Foreskin keratinocyte (primary cell): ENCODE measurements at places on chromosomes 1 and 21.

DNA sequence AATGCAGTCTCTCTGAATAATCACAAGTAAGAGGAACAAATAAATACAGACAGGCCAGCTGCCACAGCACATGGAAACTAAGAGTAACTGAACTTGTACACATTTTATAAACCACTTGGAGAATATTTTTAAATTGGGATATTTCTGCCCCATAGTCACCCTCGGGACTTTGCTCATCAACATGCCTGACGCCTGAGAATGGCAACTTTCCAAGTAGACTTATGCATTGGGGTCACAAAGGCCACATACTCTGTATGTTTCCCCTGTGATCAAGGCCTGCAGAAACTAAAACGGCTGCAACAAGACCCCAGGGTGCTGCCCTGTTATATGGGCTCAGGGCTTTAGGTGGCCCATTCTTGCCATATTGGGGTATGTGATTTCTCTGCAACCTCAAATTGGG lies 38.3 kb upstream of the GJA5 start:
- no peak for DNase-seq

DNA sequence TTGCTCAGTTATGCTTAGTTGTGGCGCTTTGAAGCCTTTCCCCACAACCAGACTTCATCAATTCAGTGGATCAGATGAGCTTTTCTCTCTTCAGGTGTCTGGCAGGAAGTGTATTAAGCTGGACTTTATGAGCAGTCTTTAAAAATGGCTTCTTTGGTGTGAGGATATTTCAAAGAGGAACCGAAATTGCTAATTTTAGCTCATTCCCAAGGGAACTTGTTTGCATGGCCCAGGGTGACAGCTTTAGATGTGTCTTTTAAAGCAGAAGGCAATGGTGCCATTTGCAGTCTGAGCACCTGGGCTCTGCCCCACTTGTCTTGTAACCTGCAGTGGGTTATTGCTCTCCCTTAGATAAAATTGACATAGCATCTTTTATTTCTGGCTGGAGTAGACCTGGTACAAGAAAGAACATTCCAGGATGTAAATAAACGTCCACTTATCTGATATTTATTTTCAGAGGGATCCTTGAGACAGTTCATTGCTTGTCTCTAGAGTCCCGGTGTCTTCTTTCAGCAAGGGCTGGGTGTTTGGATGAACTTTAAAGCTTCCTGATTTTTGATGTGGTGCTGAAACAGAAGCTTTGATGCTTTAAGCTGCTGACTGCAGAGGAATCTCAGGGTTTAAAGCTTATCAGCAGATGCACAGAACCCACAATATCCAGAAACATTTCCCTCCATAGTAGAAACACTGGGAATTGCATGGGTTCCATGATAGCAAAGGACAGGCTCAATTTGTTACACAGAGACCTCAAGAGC lies 241.7 kb downstream of the ADGRL2 start:
- DNase-seq: no peak

- no peak for DNase-seq
Measured at GRCh38 chr1:20302108-20302471, 11.4 kb downstream of the VWA5B1 start.

DNA sequence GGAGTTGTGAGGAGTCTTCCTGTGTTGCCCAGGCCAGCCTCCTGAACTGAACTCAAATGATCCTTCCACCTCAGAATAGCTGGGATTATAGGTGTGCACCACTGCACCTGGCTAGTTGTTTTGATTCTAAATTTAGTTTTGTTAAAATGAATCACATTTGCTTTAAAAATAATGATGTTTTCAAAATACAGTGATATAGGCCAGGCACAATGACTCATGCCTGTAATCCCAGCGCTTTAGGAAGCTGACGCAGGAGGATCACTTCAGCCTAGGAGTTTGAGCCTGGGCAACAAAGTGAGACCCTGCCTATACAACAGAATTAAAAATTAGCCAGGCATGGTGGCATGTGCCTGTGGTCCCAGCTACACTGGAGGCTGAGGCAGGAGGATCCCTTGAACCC lies 24.3 kb downstream of the RTCA start:
- DNase-seq: no peak

GRCh38 chr1:237763137-237763536 lies 127.6 kb downstream of the ZP4 start:
- no peak for DNase-seq

- DNase-seq: no peak
Measured at GRCh38 chr1:68426594-68426993, 23.2 kb downstream of the RPE65 start.

DNA sequence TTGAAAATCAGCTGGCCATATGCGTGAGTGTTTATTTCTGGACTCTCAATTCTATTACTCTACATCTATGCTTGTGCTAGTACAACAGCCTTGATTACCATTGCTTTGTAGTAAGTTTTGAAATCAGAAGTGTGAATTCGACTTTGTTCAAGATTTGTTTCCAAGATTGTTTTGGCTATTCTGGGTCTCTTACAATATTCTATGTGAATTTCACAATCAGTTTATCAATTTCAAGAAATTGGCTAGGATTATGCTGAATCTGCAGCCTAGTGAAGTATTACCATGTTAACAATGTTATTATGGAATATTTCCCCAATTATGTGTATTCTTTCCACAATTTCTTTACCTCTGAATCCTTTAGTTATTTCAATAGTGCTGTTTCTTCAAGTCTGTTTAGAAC lies 19.5 kb downstream of the SFPQ start:
- no peak for DNase-seq

- DNase-seq: no peak
Measured at GRCh38 chr1:237390823-237391222, 348.8 kb downstream of the RYR2 start.

- peak; percentile 95 for DNase-seq
Measured at GRCh38 chr1:193115629-193116227, 6.1 kb upstream of the CDC73 start.

DNA sequence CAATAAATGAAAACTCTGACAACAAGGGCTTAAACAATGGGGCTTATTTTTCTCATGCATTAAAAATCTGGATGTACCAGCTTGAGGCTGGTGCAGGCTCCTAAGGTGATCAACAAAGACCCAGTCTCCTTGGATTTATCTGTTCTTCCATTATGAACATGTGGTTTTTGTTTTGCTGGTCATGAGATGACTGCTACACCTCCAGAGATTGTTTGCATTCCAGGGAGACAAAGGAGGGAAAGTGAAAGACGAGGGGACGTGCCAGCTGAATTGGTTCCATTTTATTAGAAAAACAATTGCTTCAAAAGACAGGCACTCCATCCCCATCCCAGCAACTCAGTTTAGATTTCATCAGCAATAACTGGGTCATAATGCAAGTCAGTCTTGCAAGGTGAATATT lies 90.9 kb upstream of the KCNK1 start:
- DNase-seq: no peak

- peak; percentile 96 for DNase-seq
Measured at GRCh38 chr1:209409780-209410179, 173.7 kb upstream of the CAMK1G start.

GRCh38 chr1:199096591-199096990 lies 457.8 kb downstream of the PTPRC start:
- DNase-seq: no peak

GRCh38 chr1:53207726-53208125 lies 11.1 kb downstream of the CPT2 start:
- no peak for DNase-seq

- no peak for DNase-seq
Measured at GRCh38 chr1:33092438-33092837, 11.5 kb downstream of the AZIN2 start.

GRCh38 chr21:45433911-45434644 lies 29.1 kb downstream of the COL18A1 start:
- DNase-seq: no peak

DNA sequence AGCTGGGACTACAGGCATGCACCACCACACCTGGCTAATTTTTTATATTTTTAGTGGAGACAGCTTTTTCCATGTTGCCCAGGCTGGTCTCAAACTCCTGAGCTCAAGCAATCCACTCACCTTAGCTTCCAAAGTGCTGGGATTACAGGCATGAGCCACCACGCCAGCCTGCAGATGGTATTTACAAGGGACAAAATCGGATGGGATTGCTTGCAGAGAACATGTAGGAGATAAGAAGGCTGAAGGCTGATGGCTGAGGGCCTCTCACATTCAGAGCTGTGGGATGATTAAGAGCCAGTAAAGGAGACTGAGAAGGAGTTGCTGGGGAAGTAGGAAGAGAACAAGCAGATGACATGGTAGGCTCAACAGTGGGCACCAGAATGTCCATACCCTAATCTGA lies 24.0 kb upstream of the QSOX1 start:
- DNase-seq: no peak

- DNase-seq: no peak
Measured at GRCh38 chr1:40802742-40803113, 19.1 kb downstream of the KCNQ4 start.

- no peak for DNase-seq
Measured at GRCh38 chr1:156727492-156727891, 777 bp upstream of the METTL25B start.

DNA sequence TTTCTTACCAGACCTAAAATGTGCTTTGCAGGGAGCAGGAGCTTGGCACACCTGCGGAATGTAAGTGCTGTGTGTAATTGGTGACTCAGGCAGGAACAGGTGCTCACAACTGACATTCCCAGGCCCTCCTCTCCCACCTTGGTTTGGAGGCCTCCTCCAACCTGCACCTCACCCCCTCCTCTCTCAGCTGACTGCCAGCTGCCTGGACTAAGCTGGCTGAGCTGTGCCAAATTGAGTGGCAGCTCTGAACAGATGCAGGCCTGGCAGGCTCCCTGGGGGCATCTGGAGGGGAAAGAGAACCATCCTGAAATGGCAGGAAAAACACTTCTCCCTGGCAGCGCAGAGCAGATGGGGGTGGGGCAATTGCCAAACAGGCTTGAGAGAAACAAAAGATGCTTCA lies 91.7 kb upstream of the PGBD5 start:
- DNase-seq: peak; percentile 25
